ENCODE measurements at places on chromosomes 3 and 15. TPM values are rescaled to one million over a fixed set of nuclear protein-coding genes. Genes with fewer than 3 reads are reported as not detected.

DNA sequence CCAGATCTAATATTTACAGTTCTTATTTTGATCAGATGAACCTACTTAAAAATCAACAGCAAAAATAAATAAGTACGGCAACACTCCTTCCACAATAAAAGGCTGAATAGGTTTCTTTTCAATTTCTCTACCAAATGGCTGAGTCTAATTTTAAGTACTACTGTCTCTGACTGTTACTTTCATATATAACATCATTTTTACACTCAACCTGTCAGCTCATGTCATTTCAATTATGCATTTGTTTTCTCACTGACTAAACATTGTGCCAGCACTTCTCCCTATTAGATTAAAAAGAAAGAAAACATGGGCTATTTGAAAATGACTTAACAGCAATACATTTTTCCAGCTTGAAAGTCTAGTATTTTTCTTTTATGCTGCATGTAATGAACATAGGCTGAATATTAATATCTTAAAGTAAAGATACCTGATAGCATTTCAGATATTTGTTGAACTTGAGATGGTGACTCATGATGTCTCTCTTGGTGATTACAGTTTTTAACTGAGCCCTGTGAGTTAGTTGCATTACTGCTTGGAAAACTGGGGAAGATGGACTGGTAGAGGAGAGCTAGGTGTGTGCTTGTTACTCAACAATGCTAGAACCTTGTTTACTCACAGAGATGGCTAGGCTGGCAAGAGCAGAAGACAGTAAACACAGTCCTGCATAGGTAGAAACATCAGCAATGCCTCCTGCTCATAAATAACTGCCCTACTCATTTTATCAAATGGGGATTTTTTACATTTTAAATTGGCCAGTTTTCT is 73.9 kb downstream of the PEX5L start:
- no peak for DNase-seq
- H3K4me1 ChIP-seq, result no peaks in the 10 kb centered on the region
- H3K36me3 ChIP-seq, result no peaks in the 10 kb centered on the region
- no peak overlapping the region for H3K4me3 ChIP-seq
- H3K27ac ChIP-seq, result no peak overlapping the region

GRCh38 chr3:169256027-169256426 is 407.5 kb downstream of the MECOM start:
- no peaks in the 10 kb centered on the region for H3K27me3 ChIP-seq
- peaks cover 5% of the 10 kb centered on the region for H3K4me1 ChIP-seq
- H3K27ac ChIP-seq, result no peak overlapping the region
- no peak for DNase-seq
- no peak overlapping the region for H3K4me3 ChIP-seq
- H3K36me3 ChIP-seq, result no peaks in the 10 kb centered on the region

DNA sequence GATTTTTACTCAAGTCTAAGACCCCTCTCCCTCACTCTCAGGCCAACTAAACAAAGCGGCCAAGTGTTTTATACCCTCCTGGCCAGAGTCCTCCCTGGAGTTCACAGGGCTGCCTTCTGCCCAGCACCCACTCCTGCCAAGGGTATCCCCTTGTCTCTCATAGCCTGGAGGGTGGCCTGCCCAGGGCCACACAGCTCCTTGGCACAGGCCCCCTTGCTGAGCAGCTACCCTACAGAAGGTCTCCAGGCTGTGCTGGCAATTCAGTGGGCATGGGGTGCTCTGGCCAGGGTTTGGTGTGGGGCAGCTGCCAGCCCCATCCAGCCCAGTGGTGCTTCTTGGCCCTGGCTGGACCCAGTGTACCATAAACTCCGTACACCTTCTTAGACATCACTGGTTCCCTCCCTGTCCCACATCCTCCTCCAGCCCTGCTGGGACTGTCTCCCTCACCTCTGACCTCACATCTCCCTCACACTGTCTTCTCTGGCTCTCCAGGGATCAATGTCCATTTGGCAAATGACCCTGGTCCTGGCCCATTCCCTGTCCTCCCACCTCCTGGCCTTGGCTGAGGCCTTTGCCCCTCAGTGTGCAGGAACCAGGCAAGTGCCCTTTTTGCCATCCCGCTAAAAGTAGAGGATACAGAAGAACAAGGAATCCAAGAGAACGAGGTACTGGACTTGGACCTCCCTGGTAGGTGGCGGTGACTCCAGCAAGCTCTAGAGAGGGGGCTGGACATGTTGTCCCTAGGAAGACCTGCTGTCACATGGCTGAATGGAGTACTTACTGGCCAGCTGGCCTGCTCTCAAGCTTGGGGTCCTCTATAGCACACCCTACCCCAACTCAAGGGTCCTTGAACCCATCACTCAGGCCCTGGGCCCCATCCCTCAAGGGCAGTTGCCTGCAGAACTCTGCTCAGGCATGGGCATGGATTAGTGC is 50.0 kb upstream of the TRPM1 start:
- no peak for DNase-seq
- H3K4me1 ChIP-seq, result no peaks in the 10 kb centered on the region
- H3K27ac ChIP-seq, result no peak overlapping the region
- no peaks in the 10 kb centered on the region for H3K27me3 ChIP-seq

NR2F2 gene
- 0.99 TPM for total RNA-seq

- DNase-seq, result no peak
- H3K27me3 ChIP-seq, result no peaks in the 10 kb centered on the region
- no peaks in the 10 kb centered on the region for H3K36me3 ChIP-seq
- no peak overlapping the region for H3K27ac ChIP-seq
- no peaks in the 10 kb centered on the region for H3K4me1 ChIP-seq
These were observed 3.6 kb upstream of the FBXL2 start for GRCh38 chr3:33273628-33274027.

DNA sequence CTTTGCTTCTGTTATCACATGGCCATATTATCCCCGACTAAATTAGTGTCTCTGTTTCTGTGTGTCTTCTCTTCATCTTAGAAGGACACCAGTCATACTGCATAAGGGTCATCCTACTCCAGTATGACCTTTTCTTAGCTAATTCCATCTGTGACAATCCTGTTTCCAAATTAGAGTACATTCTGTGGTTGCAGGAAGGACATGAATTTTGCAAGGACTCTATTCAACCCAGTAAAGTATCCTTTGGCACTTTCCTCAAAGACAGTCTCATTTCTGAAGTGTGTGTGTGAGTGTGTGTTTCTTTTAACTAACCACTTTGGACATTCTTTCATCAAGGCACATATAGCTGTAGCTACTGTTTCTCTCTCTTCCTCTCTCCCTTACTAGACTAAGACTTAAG is 15.2 kb upstream of the MME start:
- no peak overlapping the region for H3K4me3 ChIP-seq
- no peaks in the 10 kb centered on the region for H3K4me1 ChIP-seq
- DNase-seq, result no peak
- H3K27ac ChIP-seq, result no peak overlapping the region

DNA sequence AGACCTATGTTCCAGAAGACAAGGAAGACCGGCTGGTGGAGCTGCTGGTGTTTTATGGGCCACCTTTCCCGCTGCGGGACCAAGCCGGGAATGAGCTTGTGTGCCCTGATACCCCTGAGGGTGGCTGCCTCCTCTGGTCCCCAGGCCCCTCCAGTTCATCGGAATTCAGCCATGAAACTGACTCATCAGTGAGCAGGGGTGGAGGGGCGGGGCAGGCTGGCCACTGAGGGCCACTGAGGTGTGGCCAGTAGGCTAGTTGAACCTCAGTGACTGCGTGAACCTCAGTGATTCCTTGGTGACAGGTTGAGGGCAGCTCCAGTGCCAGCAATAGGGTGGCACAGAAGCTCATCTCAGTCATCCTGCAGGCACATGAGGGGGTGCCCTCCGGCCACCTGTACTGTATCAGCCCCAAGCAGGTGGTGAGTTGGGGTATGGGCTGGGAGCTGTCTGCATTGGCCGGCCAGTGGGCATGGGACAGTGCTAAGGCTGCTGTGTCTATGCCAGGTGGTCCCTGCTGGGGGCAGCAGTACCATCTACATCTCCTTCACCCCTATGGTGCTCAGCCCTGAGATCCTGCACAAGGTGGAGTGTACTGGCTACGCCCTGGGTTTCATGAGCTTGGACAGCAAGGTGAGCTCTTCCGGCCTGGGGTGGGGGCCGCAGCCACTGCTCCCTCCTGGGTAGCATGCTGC is 20.3 kb downstream of the ACAA1 start:
- H3K4me1 ChIP-seq, result no peaks in the 10 kb centered on the region
- H3K27ac ChIP-seq, result no peak overlapping the region
- no peak overlapping the region for H3K4me3 ChIP-seq
- no peaks in the 10 kb centered on the region for H3K27me3 ChIP-seq

DNA sequence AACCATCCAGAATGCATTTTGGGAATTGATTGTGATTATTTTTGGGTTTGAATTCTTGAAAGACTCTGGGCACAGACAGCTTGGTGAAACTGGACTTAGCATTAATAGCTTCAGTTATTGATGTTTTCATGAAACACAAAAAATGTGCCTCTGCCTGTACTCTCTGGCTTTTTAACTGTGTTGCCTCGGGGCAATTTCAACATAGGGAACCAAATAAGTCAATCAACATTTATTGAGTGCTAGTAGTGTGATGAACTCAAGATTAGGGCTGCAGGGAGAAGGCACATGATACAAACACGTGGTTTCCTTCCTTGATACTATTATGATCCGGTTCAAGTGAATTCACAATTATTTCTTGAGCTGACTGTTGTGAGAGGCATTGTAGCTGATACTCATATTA is 50.8 kb downstream of the UNC13C start:
- no peak overlapping the region for H3K4me3 ChIP-seq
- DNase-seq, result no peak
- H3K27me3 ChIP-seq, result no peaks in the 10 kb centered on the region
- no peaks in the 10 kb centered on the region for H3K4me1 ChIP-seq
- no peak overlapping the region for H3K27ac ChIP-seq
- no peaks in the 10 kb centered on the region for H3K36me3 ChIP-seq

TEX55 gene
- not detected for total RNA-seq

DNA sequence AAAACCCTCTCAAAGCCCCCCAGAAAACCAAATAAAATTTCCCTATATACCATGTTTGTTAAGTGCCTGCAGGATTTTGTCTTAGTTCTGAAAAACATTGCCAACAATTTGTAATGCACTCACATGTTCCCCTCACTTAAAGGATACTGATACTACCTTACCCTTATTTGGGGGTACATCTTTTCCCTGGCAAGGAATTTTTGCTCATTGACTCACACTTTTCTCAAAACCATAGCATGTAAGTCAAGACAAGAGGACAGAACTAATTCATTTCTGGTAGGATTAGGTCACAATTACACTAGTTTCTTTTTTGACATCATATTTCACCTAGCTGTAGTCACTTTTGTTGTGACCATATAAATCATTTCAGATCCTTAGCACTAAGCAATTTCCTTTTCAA is 222.2 kb downstream of the THRB start:
- H3K36me3 ChIP-seq, result no peaks in the 10 kb centered on the region
- no peak overlapping the region for H3K4me3 ChIP-seq
- no peak overlapping the region for H3K27ac ChIP-seq
- no peak for DNase-seq
- peaks cover 5% of the 10 kb centered on the region for H3K27me3 ChIP-seq

- H3K4me1 ChIP-seq, result no peaks in the 10 kb centered on the region
- no peaks in the 10 kb centered on the region for H3K27me3 ChIP-seq
- H3K27ac ChIP-seq, result no peak overlapping the region
These were observed 848.6 kb downstream of the PDCD6IP start for GRCh38 chr3:34646911-34647460.

- H3K36me3 ChIP-seq, result no peaks in the 10 kb centered on the region
- H3K27me3 ChIP-seq, result no peaks in the 10 kb centered on the region
- no peak overlapping the region for H3K4me3 ChIP-seq
- no peak overlapping the region for H3K27ac ChIP-seq
These were observed 904.2 kb downstream of the ROBO1 start for GRCh38 chr3:78863306-78864203.

GABRR3 gene
- not detected for total RNA-seq

SERPINI2 gene
- not detected for total RNA-seq

- DNase-seq, result no peak
- H3K27ac ChIP-seq, result no peak overlapping the region
These were observed 78.0 kb downstream of the CPN2 start for GRCh38 chr3:194272861-194273742.

GRCh38 chr15:99983886-99984286 is 250.6 kb upstream of the LYSMD4 start:
- no peaks in the 10 kb centered on the region for H3K27me3 ChIP-seq
- H3K4me3 ChIP-seq, result no peak overlapping the region
- DNase-seq, result no peak
- no peak overlapping the region for H3K27ac ChIP-seq

OXTR gene
- total RNA-seq, result 0.49 TPM
